ENCODE measurements at places on chromosomes 7 and 10. TPM values are rescaled to one million over a fixed set of nuclear protein-coding genes. Genes with fewer than 3 reads are reported as not detected.

Gene NME8
- not detected for polyA plus RNA-seq

Gene CRYGN
- 0.10 TPM for polyA plus RNA-seq

- DNase-seq = peak; percentile 37
Observed at GRCh38 chr10:114708717-114709335, 50.8 kb upstream of the ABLIM1 start.

GRCh38 chr7:8515640-8516185 lies 82.3 kb downstream of the NXPH1 start:
- DNase-seq = no peak

All from BJ (cell line).